Fibroblast of upper back skin (primary cell): ENCODE measurements at places on chromosomes 1 and 21.

DNA sequence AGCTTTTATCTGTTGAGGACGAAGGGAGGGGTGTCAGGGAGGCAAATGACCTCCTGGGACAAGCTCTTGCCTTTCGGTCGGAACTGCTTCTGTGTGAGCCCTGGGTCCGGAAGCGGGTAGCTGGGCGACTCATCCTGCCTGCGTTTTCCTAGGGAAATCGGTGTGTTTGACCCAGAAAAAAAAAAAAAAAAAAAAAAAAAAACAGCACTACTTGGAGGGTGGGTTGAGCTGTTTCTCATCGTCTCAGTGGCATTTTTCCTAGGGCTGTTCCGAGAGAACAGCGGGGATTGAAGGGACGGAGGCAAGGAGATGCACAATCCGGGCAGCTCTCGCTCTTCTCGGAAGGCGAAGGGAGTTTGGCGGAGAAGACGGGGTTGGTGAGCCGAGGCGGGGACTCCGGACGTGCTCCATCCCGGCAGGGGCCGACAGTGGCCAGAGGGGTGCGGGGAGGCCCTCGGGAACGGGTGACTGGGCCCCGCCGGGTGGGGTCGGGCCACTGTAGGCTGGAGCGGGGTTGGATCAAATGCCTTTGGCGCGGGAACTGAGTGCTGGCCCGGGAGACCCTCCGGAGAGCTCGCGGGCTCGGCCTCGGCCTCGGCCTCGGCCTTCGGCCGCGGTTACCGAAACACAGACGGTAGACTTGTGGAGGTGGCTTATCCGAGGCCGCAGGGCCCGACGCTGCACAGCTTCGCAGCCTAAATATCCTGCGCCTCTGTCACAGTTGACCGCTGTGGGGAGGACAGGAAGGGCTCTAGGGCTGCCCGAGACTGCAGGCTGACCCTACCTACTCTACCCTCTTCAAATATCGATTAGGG lies 2.4 kb upstream of the BARHL2 start:
- no peak for DNase-seq

DNA sequence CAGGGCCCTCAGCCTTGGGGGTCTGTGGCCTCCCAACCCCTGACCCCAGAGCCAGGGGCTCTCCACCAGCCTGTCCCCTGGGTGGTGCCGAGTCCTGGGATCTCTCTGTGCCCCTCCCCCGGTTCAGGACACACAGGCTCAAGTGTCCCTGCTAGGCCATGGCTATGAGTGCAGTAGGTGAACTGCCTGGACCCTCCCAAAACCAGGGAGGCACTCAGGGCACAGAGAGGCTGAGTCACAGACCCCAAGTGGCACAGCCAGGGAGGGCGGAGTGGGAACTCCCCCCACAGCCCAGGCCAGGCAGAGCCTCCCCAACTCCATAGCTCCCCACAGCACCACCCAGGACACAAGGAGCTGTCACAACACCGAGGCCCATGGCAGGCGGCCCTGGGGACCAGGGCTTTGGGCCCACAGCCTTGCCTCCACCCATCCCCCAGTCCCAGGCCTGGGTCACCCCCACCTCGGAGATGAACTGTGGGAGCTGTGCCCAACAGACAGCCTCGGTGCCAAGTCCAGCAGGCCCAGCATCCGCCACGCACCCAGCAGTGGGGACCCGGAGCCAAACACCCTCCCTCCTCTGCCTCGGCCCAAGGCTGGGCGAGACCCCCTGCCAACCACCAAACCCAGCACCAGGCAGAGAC lies 3.2 kb downstream of the DVL1 start:
- DNase-seq = no peak

DNA sequence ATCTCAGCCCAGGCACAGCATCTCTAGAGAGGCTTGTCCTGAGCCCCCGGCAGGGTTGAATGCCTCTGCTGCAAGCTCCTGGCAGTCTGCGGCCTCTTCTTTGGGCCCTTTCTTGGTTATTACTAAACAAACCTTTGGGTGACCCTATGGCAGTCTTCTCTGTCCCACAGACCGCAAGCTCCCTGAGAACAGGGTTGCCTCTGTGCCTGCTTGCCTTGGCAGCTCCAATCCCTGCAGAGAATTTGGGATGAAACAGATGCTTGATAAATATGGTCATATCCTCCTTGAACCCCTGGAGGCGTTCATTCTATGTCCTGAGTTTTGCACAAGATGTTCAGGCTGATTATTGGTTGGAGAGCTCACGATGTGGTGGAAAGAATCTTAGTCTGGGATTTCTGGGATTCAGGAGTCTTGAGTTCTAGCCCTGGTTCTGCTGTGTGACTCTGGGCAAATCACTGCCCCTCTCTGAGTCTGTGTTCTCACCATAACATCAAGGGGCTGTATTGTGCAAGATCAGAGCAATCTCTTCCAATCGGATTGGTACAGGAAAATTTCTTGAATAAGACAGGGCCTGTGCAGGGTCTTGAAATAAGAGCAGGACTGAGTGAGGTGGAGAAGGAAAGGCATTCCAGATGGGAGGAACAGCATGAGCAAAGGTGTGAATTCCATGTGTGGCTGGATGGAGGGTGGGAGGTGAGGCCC lies 49.6 kb downstream of the EDN2 start:
- DNase-seq = no peak

DNA sequence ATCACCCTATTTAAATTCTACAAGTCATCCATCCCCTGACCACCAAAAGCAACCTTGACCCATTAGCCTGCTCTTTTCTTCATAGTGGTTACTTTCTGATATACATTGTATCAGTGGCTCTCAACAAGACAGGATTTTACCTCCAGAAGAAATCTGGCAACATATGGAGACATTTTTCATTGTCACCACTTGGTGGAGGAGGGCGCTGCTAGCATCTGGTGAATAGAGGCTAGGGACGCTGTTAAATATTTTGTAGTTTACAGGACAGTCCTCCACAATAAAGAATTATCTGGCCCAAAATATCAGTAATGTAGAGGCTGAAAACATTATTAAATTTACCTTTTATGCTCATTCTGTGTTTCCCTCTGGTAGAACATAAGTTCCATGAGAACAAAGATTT lies 6.1 kb downstream of the HSPA13 start:
- no peak for DNase-seq

DNA sequence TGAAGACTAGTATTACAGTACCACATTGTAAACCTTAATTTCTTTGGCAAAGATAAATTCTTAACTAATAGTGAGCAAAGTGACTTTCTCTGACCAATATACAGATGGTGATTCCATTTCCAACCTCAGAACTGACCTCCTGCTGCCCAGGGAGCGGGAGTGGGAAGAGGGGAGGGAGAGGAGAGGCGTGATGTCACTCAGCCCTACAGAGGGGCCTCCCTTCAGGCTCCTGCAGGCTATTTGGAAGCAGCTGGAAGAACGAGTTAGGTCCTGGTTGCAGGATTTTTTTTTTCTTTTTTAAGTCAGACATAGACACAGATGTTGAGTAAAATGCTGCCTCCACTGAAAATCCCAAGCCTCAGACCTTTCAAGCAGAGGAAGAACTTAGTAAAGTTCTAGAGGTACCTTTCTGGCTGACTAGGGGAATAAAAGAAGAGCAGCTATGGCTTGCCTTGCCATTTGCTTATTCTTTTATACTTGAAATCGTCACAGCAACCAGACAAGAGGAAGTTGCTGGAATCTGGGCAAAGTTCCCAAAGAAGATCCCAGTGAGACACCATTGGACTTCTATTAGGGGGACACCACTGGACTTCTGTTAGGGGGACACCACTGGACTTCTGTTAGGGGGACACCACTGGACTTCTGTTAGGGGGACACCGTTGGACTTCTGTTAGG lies 54.5 kb downstream of the EXO1 start:
- peak; percentile 27 for DNase-seq

DNA sequence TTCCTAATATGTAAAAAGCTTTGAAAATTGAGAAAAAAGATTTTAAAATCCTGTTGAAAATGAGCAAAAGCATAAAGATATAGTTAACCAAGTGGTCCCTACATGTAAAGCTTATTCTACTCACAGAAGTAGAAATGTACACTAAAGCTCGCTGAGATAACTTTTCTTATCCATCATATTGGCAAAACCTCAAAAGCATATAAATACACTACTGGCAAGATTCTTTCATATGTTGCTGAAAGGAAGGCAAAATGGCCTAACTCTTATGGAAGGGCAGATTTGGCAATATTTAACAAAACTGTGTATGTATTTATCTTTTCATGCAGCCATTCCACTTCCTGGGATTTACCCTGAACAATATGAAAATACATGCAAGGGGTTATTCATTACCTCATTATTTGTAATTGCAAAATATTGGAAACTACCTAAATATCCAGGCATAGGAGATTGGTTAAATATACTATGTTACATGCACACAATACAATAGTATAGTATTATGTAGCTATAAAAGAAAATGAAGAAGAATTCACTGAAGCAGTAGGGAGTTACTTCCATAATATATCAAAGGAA lies 43.2 kb upstream of the LYPLAL1 start:
- no peak for DNase-seq
